ENCODE measurements at places on chromosomes 2 and 18.

GRCh38 chr2:17649026-17649425 is 104.6 kb downstream of the SMC6 start:
- no peak for DNase-seq

DNA sequence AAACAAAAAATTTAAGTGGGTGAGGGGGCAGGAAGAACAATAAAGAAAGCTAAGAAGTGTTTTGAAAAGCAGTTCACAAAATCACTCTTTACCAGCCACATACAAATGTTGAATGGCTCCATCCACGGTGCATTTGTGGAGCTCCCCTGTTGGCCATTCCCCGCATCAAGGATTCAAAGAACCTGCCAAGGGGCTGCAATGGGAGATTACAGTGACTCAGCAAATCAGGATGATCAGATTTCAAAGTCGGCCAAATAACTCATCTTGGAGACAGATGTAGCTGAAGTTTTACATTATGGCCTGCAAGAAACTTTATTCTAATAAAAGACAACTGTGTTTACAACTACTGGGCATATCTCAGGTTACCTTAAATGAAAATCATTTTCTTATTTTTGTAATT is 26.9 kb downstream of the COL4A3 start:
- DNase-seq: no peak

GRCh38 chr2:191758518-191759507 is 80.9 kb downstream of the NABP1 start:
- no peak for DNase-seq

- DNase-seq: no peak
Observed at GRCh38 chr2:237132799-237133198, 47.1 kb downstream of the COPS8 start.

DNA sequence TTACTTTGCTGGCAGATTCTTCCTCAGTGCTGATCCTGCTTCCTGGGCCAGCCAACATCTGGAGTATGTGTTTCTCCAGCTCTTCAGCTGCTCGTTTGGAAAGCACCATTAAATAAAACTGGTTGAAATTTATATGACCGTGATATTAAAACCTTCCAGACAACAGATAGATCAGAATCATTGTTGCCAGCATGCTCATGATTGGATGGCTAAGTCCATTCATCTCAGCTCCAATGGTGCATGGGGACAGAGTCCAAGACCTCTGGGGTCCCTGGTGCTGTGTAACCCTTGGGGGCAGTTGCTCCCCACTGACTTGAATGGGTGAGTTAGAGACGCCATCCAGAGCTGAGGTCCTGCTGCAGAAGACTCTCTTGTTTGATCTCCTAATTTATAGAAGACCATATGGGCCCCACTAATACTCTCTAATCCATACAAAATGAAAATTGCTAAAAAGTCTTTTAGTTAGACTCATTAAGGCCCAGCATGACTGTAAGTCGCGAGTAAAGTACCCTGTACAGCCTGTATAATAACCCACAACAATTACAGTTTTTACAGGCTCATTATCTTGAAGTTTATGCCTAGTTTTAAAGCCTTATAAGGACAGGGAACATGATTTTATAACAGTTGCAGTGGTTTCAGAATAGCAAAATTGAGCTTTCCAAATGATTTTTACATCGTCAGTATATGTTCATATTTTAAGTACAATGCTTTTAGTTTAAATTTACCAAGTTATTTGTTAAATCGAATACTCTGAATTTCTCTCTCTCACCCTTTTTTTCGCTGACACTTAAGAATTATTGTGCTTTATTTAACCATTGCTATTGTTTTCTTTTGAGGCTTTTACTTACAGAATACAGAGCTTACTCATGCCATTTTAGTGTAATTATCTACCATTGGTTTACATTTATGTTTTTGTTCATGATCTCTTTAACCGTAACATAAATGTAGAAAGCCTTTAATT is 60.0 kb downstream of the CABLES1 start:
- DNase-seq: no peak

DNA sequence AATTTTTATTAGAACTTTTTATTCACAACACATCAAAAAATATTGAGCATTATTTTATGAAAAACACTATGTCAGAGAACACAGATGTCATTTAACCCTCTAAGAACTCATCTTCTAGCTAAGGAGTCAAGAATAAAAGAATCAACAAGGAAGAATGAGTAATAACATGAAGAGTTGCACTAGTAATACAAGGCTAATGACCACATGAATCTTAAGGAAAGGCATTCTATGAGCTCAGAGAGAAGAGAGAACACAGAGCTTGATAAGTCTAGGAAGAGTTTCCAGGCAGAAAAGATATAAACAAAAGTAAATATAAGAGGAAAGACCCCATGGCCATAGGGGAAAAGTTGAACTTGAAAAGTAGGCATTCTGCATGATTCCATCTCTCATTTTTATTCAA is 166.5 kb downstream of the MAIP1 start:
- DNase-seq: no peak

DNA sequence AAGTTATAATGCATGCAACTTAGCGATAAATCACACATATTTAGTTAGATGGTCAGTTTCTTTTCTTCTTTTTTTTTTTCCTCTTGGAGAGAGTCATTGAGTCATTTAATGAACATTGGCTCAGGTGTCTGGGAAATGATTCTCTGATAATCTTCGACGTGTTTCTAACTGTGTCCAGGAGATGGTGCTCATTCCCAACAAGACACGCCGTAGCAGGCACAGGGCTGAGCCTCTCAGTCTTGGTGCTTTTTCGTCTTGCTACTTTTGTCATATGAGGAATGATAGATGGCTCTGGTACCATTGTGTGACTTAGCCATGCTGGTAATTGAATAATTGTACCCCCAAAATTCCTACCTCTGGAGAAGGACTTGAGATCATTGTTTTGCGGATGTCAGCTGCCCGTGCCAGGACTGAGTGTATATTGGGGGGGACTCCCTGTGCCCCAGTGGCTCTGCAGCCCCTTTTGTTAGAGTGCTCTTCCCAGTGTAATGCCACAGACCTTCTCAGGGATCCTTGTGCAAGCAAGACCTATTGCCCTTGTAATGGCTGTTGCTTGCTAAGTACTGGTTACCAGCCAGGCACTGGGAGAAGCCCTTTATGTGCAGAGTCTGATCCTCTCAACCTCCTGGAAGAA is 107.6 kb upstream of the CYRIA start:
- peak; percentile 82 for DNase-seq

- DNase-seq: no peak
Observed at GRCh38 chr2:152573168-152573567, 144.1 kb downstream of the PRPF40A start.

GRCh38 chr2:65579506-65580235 is 147.3 kb upstream of the SPRED2 start:
- DNase-seq: no peak

DNA sequence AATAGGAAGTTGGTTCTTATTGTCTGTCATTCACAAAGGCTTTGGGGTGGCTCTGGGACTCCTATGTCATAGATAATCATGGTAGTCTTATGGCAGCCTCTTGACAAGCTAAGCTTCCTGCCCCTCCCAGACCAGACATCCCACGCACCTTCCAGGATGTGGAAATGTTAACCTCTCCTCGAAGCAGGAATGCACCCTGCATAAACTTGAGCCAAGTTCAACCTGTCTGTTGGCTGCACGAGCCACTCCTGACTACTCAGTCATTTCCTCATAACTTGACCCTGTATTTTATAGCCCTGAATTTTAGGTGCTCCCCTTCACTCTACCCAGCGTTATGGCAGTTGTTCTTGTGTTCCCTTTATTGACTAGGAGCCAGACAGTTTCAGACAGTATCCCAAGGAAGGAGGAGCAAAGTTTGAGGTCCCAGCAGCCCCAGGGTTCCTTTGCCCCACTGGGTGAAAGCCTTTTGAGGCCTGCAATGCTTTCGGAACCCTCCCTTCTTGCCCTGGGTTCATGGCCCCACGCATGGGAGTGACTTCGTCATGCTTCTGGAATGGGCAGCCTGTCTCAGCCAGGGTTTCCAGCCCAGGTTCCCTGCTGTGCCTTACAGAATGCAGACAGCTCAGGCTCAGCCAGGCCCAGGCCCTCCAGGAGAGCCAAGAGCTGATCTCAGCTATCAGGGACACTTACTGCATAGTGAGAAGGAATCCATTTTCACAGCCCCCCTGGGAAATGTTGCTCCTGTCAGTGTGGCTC is 15.6 kb upstream of the INO80C start:
- DNase-seq: peak; percentile 67

DNA sequence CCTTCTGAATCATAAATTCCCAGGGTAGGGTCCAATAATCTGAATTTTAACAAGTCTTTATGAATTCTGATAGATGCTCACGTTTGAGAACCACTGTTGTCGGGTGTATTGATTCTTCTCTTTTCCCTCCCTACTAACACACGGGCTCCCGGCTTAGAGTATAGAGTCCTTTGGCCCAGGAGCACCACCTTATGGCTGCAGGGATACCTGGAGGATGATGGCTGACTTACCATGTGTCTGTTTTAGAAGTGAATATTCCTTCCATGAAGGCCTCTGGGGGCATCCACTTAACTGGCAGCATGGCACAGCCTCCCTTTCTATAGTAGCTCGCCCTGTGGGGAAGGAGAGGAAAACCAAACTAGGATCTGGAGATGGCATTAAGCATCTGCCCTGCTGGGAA is 91.7 kb downstream of the CLIP4 start:
- DNase-seq: no peak

GRCh38 chr2:109452318-109453305 is 161.2 kb downstream of the SEPTIN10 start:
- DNase-seq: no peak

DNA sequence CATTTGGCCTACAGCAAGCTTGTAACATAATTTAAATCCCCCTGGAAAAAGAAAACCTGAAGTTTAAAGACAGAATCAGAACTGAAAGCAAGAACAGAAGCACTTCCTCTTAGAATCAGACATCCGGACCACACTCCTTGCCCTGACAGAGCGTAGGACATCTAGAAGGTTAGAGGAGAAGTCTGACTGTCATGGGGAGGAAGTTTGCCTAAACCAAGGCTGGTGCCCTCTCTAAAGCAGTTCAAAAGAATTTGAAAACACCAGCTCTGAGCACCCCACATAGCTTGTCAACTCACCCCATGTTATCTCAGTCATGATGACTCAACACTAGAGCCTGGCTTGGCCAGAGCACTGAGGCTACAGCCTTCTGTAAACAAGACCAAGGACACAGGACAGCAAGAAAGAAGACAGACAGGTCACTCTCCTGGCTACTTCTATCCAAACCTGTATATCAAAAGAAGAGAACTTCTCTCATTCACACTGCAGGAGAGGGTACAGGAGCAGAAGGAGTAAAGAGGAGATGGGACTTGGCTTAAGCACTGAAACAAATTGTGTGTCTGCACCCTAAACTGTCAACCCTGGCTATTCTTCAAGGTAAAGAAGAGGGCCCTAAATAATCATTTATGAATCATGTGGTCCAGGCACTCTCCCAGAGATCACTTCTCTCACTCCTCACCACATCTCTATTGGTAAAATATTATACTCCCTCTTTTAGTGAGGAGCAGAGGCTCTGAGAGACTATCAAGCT is 198.6 kb downstream of the MEMO1 start:
- no peak for DNase-seq

- DNase-seq: no peak
Observed at GRCh38 chr2:201084863-201085262, 13.1 kb downstream of the NDUFB3 start.

DNA sequence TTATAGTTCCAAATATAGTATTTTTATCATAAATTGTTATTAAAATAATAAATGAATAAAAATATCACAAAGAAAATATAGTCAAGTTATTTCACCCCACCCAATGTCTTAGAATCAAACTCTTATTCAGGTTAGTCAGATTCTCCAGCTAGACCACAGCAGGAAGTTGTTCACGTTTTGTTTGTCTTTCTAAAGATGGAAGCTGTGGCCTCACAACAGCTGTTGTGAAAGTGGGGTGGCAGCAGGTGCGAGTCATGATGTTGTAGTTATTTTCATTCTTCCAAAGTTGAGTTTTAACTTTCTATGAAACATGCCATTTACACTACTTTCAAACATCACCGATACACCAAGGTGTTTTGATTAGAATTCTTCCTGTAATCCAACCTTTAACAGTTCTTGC is 272.9 kb downstream of the SLC8A1 start:
- DNase-seq: no peak

GRCh38 chr2:216388046-216388884 is 16.0 kb upstream of the MARCHF4 start:
- no peak for DNase-seq

DNA sequence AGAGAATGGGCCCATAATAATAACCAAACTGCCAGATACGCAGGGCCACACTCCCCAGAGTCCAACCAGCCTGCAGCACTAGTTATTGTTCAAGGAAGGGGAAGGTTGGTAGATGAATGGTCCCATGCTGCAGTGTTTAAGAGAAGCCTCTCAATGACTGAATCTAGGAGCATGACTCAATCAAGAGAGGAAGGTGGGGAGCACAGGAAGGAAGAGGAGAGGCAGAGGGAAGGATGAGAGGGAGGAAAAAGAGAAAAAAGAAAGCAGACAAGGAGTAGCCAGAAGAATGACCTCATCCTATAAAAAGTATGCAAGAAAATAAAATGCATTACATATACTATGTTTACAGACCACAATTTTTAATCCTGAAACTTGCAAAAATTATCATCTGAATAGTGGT is 174.5 kb downstream of the TCF4 start:
- no peak for DNase-seq

GRCh38 chr2:123692121-123692520 is 333.0 kb upstream of the CNTNAP5 start:
- no peak for DNase-seq

DNA sequence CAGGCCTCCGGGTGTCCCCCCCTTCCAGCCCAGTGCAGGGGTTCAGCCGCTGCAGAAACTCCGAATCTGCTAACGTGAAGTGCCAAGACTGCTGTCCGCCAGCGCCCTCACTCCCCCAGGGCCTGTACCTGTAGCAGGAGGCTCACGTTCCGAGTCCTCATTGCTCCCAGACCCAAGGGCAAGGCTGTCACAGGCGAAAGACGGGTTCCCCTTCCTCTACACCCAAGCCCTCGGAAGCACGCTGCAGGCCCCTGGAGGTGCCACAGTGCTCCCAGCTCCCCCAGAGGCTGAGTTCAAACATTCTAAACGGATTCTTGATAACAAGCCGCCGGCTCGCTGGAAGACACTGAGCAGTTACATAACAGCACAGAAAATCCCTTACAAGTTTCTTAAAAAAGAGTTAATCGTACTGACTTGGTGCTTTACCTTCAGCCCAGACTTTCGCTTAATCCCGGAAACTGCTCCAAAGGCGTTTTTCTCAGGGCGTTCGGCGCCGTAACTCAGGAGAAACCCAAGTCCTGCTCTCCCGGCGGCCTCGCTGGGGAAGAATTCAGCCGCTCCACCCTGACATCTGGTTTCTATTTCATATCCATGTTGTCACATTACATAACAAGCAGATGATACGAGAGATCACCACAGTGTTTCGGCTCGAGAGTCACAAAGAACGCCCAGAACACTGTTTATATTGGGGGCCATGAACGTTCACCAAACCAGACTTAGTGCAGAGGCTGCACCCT is 92.0 kb downstream of the HDAC4 start:
- DNase-seq: peak; percentile 78

GRCh38 chr2:65666156-65666725 is 233.8 kb upstream of the SPRED2 start:
- no peak for DNase-seq

- DNase-seq: no peak
Observed at GRCh38 chr2:55048508-55049042, 1.7 kb downstream of the RTN4 start.
